ENCODE measurements at places on chromosomes 3 and 15. TPM values are rescaled to one million over a fixed set of nuclear protein-coding genes. Genes with fewer than 3 reads are reported as not detected.
A peak's percentile ranks its signal among the peaks of the same experiment; 100 is the strongest.

The CSPG4 gene
- total RNA-seq = 32.3 TPM

The STRA6 gene
- 17.2 TPM for total RNA-seq

DNA sequence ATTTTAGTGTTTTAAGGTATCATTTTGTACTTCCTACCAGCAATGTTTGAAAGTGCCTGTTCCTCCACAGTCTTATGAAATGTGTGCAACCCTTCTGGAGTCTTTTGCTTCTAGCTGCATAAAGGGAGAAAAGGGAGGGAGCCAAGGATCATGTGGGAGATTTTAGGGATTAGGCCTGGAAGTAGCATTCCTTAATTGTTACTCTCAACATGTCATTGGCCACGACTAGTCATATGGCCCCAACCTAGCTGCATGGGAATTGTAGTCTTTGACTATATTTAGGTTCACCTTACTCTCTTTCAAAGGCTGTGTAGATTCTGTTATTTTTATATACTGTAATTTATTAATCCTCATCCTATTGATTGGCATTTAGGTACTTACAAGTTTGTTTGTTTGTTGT, 14.9 kb downstream of the CRTAP start:
- peak; percentile 40 for DNase-seq

DNA sequence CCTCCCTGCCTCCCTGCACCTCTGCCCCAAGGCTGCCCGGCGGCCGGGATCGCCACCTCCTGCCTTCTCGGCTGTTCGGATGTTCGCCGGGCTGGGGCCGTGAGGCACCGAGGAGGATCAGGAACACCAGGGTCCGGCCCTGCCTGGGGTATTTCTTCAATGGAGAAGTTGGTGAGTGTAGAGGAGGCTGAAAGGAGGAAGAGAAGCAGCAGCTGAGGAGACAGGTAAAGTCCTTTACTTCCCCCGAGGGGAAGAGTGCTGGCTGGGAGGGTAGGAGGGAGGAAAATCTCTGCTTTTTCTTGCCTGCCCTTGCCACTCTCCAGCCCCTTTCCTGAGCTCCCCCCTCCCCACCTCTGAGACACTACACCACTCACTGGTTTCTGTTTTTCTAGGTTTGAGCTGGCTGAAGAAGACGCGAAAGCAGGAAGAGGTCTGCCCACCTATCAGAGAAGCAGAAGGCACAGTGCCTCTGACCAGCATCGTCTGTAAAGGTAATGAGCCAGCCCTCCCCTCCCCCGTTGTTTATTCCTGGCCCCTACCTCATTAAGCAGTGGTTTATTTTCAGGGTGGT, 519 bp downstream of the ASB7 start:
- no peak for DNase-seq

GRCh38 chr3:133821767-133822638, 16.4 kb downstream of the SRPRB start:
- no peak for DNase-seq

DNA sequence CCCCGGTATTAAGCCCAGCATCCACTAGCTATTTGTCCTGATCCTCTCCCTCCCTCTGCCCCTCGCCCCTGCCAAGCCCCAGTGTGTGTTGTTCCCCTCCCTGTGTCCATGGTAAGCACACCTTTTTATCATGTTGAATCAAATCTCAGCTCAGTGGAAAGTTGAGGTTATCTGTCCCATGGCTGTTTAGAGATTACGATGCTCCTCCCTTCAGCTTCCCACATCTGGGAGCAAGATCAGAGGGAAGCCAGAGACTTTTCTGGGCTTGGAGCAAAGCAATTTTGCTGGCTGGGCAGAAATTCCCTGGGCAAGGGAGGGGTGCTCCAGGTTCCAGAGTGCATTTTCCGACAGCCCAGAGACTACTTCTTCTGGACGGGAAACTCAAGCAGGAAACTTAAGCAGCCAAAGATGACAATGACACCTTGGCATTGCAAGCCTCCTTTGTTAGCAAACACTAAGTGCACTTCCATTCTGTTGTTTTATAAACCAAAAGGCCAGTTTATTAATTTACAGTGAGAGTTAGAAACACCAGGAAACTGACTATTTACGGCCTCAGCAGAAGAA, 104.5 kb downstream of the MESD start:
- no peak for DNase-seq

All from G401 (cell line).